ENCODE measurements at places on chromosomes 7 and 10.
A peak's percentile ranks its signal among the peaks of the same experiment; 100 is the strongest.

GRCh38 chr10:77620731-77621130 is 16.9 kb downstream of the KCNMA1 start:
- no peak for DNase-seq

GRCh38 chr10:133487085-133487484 is 33.3 kb downstream of the SCART1 start:
- DNase-seq, result no peak

- no peak for DNase-seq
Observed at GRCh38 chr7:154886591-154886990, 116.3 kb downstream of the PAXIP1 start.

DNA sequence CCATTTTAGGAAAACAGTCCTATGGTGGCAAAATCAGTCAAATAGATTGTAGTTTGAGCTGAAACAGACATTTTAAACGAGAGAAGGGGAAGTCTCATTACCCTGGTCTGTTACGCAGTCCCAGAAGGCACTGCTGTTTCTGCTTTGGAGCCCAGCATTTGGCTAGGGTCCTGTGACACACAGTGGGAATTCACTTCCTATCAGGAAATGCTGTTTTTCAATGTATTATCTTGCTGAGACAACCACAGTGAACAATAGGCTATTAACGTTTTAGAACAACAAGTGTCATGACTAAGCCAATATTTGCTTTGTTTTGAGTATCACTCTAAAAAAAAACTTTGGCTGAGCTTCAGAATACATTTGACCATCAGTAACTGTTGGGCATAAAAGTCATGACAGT is 74.1 kb downstream of the ADD3 start:
- DNase-seq, result no peak

DNA sequence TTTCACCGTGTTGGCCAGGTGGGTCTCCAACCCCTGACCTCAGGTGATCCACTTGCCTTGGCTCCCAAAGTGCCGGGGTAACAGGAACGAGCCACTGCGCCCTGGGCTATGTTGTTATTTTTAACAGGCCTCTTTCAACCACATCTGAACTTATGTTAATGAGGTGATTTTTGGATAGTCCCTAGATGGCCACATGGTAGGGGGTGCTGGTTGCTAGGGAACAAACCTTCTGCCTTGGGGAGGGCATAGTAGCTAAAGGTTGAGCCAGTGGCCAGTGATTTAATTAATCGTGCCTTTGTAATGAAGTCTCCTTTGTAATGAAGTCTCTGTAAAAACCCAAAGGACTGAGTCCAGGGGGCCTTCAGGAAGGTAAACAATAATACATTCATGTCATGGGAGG is 9.1 kb downstream of the COMTD1 start:
- DNase-seq, result no peak

- DNase-seq, result no peak
Observed at GRCh38 chr7:11831156-11831735, 752 bp downstream of the THSD7A start.

DNA sequence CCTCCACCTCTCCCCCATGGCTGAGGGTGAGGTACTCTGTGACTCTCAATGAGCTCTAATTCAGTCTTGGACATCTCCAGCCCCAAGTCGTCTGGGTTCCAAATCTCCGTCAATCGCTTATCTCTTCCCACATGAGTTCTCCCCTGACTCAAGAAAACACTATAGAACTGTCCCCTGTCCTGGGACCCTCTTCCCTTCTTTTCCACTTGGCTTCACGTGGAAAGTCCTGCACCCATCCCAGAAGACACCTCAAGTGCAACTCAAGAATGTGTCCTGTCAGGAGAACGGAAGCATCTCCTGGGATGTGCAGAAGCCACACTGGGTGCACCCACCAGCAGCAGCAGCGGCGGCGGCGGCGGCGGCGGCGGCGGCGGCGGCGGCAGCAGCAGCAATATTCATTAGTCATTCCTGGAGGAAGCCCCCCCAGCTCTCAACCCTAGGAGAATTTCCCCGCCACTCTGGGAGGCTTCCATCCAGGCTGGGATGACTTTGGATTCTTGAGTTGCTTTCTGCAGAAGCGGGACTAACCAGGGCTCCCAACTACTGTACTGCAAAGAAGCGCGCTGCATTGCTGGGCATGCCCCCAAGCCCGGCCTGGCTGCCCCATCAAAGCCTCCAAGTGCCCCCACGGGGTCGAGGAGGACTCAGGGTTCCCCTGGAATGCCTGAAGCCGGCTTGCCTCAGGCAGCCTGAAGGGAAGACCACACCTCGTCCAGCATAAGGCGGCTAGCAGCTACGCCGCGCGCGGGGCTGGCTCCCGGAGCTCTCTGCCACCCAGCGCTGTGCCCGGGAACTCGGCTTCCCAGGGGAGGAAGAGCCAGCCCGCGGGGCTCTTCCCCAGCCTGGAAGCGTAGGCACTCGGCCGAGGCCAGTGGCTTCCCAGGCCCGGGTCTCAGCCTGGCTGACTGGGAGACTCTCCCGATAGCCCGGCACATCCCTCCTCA is 1.0 kb downstream of the CRTAC1 start:
- DNase-seq, result no peak

GRCh38 chr7:4781366-4782069 is 6.1 kb downstream of the AP5Z1 start:
- DNase-seq, result no peak

DNA sequence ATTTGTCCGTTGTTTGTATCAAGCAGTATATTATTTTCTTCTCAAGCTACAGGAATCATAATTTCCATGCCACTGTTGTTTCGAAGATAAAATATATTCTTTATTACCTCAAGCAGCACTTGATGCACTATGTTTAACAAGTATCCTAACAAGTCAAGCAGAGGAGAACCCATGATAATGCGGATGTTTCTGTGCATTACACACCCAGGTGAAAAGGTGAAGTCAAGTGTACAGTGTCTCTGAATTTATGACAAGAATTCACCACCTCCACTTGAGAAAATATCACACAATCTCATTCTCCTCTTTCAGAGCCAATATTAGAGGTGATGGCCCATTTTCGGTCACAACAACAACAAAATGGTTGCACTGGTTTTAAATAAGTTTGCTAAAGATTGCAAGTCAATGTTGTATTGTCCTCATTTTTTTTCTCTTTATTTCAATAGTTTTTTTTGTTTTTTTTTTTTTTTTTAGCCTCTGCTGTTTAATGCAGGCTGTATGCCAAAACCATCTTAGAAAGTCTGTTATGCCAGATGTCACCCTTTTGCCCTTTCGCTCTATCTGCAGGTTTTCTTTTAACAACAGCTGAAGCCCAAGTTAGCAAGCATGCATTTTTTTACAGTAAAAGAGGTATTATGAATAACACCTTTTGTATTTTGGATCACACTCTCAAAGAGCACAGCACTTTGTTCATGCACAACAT is 568.7 kb upstream of the LRRN3 start:
- DNase-seq, result no peak

GRCh38 chr7:40230101-40230500 is 95.3 kb downstream of the SUGCT start:
- DNase-seq, result no peak

- no peak for DNase-seq
Observed at GRCh38 chr7:317643-318405, 27.9 kb downstream of the FOXL3 start.

GRCh38 chr7:45138433-45139267 is 18.9 kb upstream of the RAMP3 start:
- DNase-seq, result no peak

DNA sequence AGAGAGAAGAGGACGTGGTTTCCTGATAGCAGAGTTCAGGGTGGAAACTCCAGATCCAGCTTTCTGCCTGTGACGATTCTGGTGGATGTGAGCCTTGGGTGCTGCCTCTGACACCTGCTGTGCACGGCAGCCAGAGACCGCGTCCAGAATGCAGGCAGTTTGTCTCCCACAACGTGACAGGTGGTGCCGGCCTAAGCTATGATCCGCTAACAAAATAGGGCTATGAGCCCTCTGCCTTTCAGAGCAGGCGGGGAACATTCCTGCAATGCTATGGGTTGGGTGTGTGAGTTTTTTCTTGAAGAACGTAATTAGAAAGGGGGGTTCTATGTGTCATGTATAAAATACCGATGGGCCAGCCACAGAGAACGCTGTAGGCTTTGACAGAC is 297.3 kb upstream of the PRKCQ start:
- no peak for DNase-seq

DNA sequence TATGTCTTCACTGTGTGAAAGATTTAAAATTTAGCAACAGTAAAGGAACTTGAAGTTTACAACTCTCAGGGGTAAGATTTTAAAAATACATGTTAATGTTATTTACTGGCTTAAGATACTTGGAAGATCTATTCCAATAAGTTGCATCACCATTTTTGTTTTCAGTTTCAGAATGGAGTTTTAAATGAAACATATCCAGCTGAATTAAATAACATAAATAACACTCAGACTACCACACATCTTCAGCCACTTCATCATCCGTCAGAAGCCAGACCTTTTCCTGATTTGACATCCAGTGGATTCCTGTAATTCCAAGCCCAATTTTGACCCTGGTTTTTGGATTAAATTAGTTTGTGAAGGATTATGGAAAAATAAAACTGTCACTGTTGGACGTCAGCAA is 44.3 kb downstream of the AHR start:
- DNase-seq, result no peak

DNA sequence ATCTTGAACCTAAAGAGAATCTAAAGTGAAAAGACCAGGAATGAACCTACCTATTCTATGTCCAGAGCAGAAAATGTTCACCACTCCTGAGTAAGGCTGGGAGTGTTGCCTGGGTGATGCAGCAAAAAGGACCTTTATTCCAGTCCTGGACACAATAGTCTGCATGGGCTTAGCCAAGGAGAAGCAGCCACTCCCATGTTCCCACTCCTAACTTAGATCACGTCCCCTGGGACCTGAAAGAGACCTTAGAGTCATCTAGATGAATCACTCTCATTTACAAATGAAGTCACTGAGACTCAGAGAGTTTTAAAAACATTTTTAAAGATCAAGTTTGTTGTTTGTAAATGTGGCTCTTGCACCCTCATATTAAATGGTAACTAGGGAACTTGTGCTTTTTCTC is 763.4 kb downstream of the KCNMA1 start:
- no peak for DNase-seq

GRCh38 chr10:88932539-88933256 is 19.9 kb downstream of the ACTA2 start:
- DNase-seq, result peak; percentile 26

All from stimulated activated CD8-positive, alpha-beta memory T cell treated with anti-CD3 and anti-CD28 coated beads, Interleukin-15, amount 100 ng/mL, for 4 hours (primary cell).